NCI-H226 (cell line): ENCODE measurements at places on chromosomes 3 and 15.

DNA sequence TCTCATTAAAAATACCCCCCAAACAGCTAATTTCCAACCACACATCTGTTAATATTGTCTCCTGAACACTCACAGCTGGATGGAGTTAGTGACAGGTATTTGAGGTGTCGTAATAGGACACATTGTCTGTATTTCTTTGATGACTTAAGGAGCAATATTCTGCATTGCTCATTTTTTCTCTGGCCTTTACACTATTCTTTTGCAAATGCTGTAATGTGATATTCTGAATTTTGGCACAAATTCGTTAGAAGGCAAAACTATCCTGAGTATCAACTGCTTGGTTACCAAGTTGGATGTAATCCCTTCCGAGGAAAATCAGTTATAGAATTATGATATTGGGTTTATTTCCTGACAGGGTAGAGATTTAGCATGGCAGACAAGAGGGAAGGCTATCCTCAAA is 1030.2 kb downstream of the MCTP2 start:
- no peak for DNase-seq

GRCh38 chr15:98967096-98967495 is 40.5 kb downstream of the PGPEP1L start:
- DNase-seq, result no peak

- DNase-seq, result no peak
Measured at GRCh38 chr3:171508206-171508605, 48.0 kb upstream of the TNIK start.

- no peak for DNase-seq
Measured at GRCh38 chr3:85571835-85572234, 613.0 kb downstream of the CADM2 start.

DNA sequence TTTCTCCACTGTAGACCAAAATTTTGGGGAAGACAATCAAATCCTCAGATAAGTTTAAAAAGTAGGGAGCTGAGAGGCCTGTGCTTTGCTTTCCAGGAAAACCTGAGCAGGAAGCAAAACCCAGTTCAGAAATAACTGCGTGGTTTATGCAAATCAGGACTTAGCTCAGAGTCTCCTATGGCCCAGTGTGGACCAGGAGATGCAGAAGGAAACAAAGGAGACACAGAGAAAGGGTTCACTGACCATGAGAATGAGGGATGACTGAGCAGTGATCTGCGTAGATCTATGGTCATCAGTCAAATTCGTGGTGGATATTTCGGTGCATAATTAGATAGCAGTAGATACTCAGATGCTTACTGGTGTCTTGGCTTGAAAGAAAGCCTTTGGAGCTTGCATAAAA is 196.6 kb downstream of the TPRG1 start:
- DNase-seq, result no peak

- DNase-seq, result no peak
Measured at GRCh38 chr15:62625429-62626033, 417.0 kb upstream of the TPM1 start.

- DNase-seq, result no peak
Measured at GRCh38 chr3:120820748-120821147, 78.2 kb downstream of the GTF2E1 start.
